ENCODE measurements at places on chromosomes 12 and 14. TPM values are rescaled to one million over a fixed set of nuclear protein-coding genes. Genes with fewer than 3 reads are reported as not detected.

Gene WNT1
- total RNA-seq: not detected

Gene ERP29
- total RNA-seq: 43.3 TPM

Gene RNFT2
- 2.4 TPM for total RNA-seq

Gene RAD9B
- 3.6 TPM for total RNA-seq

Gene SLC38A4
- total RNA-seq: 4.1 TPM

Gene ANKRD33
- not detected for total RNA-seq

Gene ARHGDIB
- total RNA-seq: 0.47 TPM

Gene SYT10
- total RNA-seq: not detected

Gene LMO3
- 50.6 TPM for total RNA-seq

DNA sequence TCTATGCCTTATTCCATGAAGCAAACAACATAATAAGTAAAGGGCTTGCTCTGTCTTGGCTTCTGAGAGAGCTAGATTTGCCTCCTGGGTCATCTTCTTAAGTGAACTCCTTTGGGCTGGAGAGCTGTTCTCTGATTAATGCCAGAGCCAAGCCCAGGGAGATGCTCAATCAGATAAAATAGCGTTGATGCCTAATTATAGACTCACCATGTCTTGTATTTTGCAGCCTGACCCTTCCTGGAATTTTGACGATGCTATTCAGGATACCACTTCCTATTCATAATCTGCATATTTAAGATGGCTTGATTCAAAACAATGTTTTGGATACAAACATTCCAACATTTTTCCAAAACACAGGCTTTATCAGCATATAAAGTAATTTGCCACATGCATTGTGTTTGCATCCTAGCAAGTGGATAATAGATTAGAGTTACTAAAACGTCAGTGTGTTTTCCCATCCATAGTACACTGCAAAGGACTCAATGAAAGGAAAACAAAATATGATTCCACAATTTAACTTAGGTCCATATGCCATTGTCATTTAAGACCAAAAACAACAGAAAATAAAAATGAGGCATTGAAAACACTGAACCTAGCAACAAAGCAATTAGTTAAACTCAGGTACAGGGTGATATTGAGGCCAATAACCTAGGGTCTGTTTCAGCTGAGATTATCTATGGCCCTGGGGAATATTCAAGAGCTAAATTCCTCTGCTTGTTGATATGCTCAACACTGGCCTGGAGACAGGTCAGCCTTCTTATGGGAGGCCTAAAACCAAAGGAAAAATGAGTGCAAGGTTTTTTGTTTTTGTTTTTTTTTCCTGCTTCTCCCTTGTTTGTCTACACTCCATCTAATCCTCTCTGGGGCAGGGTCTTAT is 184.2 kb upstream of the FOXN3 start:
- no peak for DNase-seq

GRCh38 chr12:21543151-21543550 is 17.1 kb downstream of the SPX start:
- no peak for DNase-seq

GRCh38 chr12:101209319-101210302 is at the start of gene SLC5A8:
SLC5A8 (minus strand) TSS chr12:101210238; CDS start chr12:101209848, 390 bp downstream.
- no peak for DNase-seq

GRCh38 chr12:118409834-118410233 is 33.5 kb downstream of the SUDS3 start:
- DNase-seq: no peak

DNA sequence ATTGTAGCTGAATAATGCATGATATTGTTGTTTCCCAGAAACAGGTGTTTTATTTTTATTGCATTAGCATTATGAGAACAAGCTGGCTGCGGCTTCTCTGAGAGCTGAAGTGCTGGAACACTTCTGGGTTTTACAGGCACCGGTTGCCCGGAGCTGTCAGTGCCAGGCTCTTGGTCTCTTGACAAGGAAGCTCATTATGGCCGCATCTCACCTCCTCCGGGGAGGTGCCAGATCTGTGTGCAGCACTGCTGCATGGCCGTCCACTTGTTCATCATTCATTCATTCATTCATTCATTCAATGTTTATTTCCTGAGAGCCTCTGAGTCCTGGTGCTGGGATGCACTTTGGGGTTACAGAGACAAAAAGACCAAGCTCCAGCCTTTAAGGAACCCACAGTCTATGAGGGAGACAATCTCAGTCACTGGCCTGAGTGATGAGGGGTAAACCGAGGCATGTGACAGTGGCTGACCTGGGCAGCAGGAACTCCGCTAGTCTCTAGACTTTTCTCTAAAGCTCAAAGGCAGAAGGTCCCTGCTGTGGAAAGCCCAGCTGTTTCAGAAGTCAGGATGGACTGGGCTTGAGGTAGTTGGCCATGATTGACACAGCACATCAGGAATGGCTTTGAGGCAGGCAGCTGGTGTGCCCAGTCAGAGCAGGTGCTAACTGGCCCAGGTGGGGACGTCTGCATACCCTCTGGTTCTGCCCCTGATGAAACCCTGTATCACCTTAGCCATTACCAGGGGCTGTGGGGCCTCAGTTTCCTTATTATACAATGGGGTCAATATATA is 181.0 kb downstream of the ADGRD1 start:
- no peak for DNase-seq

- no peak for DNase-seq
Observed at GRCh38 chr12:72144553-72144952, 127.6 kb upstream of the TRHDE start.

- DNase-seq: no peak
Observed at GRCh38 chr12:133156125-133156690, 25.1 kb upstream of the ZNF268 start.

- DNase-seq: no peak
Observed at GRCh38 chr14:106840258-106840657, 1313.9 kb downstream of the TMEM121 start.

DNA sequence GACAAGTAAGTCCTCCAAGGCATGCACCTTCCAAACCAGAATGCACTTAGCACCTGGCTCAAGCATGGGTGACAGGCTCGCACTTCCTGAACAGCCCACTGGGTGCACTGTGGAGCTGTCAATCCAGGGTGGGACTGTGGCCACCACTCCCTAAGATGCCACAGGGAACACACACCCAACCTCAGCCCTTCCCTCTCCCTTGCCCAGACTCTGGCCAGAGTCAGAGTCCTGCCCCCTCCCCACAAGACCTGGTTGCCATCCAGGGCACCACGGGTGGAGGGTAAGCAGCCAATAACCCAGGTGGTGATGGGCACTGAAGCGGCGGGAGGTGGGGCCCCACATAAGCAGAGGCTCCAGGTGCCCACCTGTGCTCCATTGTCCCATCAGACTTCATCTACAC is 160.6 kb downstream of the MYRFL start:
- DNase-seq: no peak

DNA sequence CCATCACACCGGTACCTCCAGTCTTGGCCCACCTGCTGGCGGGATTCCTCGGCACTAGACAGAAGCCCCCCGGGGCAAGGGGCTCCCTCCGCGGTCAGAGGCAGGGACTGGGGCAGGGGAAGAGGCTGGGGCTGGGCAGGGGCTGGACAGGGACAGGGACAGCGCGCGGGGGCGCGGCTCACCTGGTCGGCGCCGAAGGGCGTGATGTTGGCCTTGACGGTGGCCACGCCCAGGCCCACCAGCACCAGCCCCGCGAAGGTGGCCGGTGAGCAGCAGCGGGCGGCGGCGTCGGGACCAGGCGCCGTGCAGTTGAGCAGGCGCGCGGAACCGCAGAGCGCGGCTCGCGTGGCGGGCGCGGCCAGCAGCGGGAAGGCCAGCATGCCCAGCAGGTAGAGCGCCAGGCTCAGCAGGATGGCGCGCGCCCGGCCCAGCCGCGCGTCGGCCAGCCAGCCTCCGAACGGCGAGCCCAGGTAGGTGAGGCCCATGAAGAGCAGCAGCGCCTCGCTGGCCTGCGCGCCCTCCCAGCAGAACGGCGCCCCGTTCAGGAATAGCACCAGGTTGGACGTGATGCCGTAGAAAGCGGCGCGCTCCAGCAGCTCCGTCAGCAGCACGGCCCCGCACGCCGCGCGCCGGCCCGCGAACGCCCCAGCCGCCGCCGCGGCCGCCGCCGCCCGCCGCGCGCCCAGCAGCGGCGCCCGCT is 392 bp downstream of the SLC15A4 start:
- no peak for DNase-seq

DNA sequence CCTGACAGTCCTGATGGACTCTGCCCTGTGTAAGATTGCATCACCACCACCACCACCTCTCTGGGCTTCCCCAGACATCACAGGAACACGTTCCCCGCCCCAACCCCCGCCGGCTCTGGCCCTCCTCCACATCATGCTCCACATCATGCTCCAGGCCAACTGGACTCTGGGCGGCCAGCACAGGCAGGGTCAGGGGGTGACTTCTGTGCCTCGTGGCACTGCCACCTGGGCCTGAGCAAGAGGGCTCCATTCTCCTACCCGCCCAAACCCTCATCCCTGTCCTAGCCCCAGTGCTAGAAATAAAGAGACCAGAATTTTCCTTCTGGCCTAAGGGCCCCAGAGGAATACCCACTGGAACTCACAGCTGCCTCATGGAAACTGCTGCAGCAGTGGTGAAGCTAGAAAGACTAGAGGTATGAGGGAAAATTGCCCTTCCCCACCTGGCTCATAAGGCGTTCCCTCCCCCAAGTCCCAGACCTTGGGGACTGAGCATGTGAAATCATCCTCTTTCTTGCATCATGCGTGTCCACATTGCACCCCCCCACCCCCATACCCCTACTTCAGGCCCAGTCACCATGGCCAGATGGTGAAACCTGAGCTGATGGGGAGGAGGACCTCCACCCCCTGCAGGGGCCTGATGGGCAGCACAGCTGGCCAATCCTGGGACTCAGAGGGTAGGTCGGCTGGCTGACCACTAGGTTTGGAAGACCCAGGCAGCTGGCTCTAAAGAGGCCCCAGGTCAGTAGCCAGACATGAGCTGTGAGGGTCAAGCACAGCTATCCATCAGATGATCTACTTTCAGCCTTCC is at the start of gene INHBE:
Gene INHBE (plus strand): TSS at position 742 of the 808 bp plus-strand sequence. CDS start 230 bp downstream, outside the sequence.
- peak; percentile 97 for DNase-seq

- no peak for DNase-seq
Observed at GRCh38 chr12:47207340-47207717, 127.6 kb upstream of the AMIGO2 start.

All from myocyte (in vitro differentiated cells).